ENCODE measurements at places on chromosomes 16 and 17.

GRCh38 chr17:82545071-82545462, 25.5 kb downstream of the FOXK2 start:
- no peak for DNase-seq

DNA sequence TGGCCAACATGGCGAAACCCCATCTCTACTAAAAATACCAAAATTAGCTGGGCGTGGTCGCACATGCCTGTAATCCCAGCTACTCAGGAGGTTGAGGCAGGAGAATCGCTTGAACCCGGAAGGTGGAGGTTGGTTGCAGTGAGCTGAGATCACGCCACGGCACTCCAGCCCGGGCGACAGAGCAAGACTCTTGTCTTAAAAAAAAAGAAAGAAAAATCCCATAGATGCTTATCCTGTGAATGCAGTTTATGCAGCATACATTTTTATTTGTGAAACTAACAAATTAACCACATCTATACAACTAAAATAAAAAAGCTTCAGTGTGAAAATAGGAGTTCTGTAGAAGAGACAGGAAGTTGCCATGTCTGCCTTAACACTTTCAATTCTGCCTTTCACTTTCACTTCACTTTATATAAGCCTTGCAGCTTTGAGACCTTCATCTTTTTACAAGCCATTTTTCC, 7.1 kb downstream of the IGSF6 start:
- DNase-seq, result peak; percentile 25

DNA sequence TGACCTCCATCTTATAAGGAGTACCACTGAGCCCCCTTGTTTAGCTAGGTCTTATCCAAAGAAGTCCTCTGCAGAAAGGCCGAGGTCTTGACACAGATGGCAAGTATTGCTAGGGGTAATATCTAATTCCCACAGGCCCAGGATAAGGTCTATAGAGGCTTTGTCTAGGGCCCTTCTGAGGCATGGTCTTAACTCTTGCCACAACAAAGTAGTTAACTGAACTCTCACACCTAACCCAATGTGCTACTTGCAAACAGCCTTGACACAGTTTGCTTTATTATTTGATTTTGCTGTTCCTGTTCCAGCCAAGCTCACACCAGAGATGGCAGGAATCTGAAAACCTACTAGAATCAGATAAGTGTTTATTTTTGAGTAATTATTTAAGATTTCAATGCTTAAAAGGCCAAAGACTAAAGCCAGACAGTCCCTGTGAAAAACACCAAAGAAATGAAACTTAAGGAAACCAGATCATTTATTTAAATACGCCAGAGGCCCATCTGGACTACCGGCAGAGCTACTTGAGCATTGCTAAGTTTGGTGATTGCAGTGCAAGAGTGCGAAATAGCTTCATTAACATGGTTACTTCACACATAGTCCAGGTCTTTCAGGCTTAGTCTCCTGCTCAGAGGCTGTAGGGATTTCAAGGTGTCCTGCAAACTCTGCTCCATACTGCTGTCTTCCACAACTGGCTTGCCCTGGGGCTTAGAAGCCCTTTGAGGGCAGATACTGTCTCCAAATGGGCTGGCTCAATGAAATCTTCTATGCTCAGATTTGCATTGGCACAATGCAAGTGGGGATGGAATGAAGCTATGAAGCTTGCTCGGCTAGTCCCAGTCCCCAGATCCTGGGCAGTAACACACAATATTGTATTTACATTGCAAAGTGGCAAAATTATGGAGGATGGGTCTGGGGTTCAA, 28.5 kb upstream of the SUPT4H1 start:
- no peak for DNase-seq

DNA sequence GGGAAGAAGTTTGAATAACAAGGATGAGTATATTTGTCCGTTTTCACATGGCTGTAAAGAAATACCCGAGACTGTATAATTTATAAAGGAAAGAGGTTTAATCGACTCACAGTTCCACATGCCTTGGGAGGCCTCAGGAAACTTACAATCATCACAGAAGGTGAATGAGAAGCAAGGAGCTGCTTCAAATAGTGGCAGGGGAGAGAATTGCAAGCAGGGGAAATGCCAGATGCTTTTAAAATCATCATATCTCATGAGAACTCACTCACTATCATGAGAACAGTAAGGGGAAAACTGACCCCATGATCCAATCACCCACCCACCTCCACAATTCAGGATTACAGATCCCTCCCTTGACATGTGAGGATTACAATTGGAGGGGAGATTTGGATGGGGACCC, 212.8 kb upstream of the CDH8 start:
- no peak for DNase-seq

DNA sequence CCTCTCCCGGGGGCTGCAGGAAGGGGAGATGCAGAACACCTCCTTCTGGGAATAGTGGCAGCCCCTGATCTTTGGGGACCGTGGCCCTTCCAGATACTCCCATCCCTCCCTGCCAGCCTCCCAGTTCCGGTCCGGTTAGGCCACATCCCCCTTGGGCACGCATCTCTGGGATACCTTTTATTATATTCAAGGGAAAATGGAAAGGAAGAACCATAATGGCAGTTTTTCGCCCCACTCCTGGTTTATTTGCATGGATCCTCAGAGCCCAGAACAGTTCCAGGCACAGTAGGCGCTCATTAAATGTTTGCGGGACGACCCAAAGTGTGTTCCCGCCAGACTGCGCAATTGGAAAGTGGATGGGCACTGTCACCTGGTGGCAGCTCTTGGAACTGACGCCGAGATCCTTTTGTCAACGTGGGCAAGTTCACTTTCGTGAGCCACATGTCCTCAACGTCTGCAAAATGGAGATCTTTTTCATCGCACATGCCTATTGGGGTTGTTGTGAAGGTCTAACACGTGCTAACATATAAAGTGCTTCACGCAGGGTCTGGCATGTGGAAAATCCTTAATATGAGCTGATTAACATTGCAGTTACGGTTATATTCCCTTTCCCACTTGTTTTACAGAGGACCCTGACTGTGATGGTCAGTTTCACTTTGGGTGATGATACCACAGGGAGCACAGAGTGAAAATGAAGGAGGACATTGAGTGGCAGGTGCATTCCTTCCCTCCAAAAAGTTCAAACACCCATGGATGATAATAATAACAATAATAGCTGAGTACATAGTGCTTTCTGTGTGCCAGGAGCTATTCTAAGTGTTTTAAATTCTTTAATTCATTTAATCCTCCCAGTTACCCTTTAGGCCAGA, 1.7 kb upstream of the GPRC5B start:
- DNase-seq, result peak; percentile 64

- no peak for DNase-seq
Observed at GRCh38 chr16:31213877-31214707, at the start of gene TRIM72. TRIM72 (plus strand) TSS chr16:31214119; CDS start chr16:31214739, 620 bp downstream.

- DNase-seq, result no peak
Observed at GRCh38 chr16:73537921-73538320, 490.0 kb upstream of the ZFHX3 start.

DNA sequence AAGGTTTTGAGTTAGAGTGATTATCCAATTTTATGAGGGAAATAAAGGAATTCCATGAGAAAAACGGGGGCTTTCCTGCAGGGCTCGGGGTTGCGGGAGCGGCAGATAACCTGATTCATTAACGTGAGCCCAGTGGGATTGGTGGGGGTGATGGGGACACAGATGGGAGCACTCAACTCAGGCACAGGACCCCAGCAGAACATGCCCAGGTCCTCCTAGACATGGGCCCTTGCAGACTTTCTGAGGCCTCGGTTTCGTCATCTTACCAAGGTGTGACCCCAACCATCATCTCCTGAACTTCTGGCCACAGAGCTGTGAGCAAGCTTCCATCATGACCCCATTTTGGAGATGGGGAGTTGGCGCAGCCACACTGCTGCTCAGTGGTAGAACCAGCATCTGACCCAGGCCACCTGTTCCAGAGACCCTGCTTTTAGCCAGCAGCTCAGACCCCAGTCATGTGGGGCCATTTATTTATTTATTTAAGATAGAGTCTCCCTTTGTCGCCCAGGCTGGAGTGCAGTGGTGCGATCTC, 22.3 kb downstream of the CARHSP1 start:
- DNase-seq, result no peak

DNA sequence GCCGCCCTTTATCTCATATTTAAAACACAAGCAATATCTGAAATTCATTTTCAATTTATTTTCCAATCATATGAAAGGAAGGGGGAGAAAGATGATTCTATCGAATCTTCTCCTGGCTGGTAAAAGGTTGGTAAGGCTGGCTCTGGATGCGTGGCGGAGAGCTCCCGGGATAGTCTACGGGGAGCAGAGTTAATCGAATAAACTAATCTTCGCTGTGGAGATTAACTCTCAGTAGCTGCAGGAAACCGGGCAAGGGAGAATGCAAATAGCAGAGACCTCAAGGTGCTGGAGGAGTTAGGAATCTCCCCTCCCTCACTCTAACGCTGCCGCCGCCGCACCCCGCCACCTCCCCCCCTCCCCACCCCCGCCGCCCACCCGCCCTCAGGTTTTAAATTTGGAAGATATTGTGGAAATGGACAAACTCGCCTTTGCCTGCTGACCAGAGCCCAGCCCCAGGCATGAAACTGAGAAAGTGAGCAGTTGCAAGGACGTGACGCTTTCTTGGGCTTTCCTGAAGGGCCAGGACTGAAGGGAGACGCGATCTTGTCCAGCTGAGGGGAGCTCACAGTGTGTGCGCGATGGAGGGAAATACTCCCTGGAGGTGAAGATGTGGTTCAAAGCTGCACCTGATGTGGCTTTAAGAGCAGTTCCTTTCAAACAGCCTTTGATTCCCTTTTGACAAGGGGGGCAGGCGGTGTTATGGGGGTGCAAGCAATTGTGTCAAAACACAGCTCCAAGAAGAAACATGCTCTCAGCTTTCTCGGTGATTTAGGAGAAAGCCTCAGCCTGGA, 308.2 kb upstream of the IRX3 start:
- DNase-seq, result no peak

- no peak for DNase-seq
Observed at GRCh38 chr16:18018376-18018775, 318.2 kb downstream of the NPIPA8 start.

- peak; percentile 65 for DNase-seq
Observed at GRCh38 chr16:46853713-46854443, 22.9 kb upstream of the C16orf87 start.

DNA sequence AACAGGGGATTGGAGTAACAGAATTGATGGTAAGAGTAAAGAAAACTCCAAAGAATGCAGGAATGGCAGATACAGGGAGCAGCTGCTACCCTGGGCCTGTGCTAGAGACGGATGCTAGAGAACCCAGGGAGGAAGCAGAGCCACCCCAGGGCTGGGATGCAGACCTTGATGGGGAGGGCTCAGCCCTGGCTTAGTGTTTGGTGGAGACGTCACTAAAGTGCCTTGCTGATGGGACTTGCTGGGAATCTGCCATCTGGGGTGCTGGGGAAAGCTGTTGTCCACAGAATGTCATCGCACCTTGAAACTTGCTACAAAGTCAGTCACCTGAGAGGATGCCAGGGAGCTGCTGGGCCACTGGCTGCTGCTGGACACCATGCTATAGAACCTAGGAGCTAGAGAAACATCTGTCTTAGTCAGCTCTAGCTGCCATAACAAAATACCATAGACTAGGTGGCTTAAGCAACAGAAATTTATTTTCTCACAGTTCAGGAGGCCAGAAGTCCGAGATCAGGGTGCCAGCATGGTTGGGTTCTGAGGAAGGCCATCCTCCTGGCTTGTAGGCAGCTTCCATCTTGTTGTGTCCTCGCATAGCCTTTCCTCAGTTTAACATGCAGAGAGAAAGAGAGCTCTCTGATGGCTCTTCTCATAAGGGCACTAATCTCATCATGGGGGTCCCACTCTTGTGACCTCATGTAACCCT, 15.3 kb downstream of the MT1X start:
- DNase-seq, result no peak

- DNase-seq, result no peak
Observed at GRCh38 chr17:81128774-81129173, 36.5 kb upstream of the PVALEF start.

DNA sequence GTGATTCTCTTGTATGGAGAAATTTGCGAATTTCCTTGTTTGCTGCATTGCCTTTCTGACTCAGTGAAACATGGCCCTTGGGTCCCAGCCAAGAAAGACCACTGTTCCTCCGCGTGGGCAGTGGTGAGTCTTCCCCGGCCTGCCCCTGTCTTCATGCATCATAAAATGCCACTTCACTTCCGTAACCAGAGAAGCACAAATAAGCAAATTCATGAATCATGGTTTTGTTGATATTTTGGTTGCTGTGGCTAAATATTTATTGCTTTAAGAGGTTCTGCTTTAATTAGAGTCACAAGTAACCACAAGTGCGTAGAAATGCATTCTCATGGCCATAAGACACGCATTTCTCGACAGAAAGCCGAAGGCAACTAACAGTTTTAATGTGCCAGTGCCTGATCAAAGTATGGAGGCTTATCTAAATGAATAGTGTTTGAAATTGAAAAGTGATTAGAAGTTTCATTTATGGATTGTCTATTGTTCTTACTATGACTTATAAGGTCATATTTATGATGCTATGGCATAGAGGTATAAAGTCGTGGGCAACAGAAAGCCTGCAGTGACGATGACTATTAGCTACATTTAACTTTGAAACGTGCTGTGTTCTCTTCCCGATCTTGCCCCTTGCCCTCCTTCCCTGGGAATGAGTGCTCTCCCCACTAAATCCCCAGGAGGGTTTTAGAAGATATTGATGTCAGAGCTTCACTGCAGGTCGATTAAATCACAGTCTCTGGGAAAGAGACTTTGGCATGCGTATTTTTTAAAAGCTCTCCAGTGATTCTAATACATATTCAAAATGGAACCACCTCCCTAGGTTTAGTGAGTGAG, 76.0 kb downstream of the WIPI1 start:
- peak; percentile 97 for DNase-seq

GRCh38 chr17:74404218-74404617, 27.7 kb upstream of the GPRC5C start:
- no peak for DNase-seq

DNA sequence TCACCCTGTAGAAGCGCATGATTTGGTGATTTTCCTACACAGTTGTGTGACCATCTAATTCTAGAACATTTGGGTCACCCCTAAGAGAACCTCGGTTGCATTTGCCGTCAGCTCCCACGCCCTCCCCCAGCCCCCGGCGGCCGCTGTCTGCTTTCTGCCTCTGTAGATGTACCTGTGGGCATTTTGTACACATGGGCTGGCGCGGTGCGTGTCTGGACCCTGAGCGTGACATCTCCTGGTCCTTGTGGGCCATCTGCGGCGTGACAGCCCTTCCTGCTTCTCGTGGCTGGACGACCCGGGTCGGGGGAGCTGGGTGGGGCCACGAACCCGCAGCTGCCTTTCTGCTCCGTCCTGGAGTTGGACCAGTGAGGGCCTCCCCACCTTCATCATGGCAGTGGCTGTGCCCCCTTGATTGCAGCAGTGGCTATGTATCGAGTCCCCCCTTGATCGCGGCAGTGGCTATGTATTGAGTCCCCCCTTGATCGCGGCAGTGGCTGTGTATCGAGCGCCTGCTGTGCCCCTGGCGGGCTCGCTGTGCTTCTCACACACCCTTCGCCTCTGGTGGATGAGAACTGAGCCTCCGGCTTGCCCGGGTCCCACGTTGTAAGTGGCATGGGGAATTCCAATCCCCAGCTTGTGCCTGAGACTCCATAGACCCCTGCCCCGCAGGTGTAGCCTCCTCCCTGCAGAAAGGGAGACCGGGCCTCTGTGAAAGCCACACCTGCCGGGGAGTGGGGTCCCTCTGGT, 24.1 kb downstream of the GSE1 start:
- DNase-seq, result no peak

- no peak for DNase-seq
Observed at GRCh38 chr16:85448557-85449190, 164.4 kb upstream of the GSE1 start.
